ENCODE measurements at places on chromosomes 1 and 21.

GRCh38 chr1:108851567-108851966 lies 5.3 kb downstream of the AKNAD1 start:
- DNase-seq, result no peak

GRCh38 chr1:150513351-150513791 lies 2.2 kb upstream of the FALEC start:
- no peak for DNase-seq

GRCh38 chr1:59165353-59165752 lies 131.5 kb upstream of the FGGY start:
- no peak for DNase-seq

GRCh38 chr1:153515504-153516394 lies 20.0 kb downstream of the S100A6 start:
- DNase-seq, result peak; percentile 86

- DNase-seq, result peak; percentile 86
These were observed 8.1 kb upstream of the RNF187 start for GRCh38 chr1:228478912-228479711.

DNA sequence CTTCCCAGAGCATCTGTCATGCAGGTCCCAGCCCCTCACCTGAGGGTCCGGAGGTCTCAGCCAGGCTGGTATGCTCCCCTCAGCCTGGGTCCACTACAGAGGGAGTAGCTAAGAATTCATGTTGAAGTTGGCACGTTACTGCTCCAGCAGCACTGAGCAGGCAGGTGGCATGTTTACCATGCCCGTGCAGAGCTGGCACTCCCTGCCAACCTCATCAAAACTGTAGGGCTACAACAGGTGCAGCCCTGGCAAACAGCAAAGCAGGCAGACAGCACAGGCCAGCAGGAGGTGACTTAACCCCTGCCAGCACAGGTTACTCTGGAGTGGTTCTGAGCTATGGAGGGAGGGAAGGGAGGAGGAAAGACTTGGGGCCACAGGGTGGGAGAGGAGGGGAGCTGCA lies 46.4 kb downstream of the NUAK2 start:
- DNase-seq, result no peak

- DNase-seq, result peak; percentile 71
These were observed 177.7 kb upstream of the EDN2 start for GRCh38 chr1:41662061-41662764.

DNA sequence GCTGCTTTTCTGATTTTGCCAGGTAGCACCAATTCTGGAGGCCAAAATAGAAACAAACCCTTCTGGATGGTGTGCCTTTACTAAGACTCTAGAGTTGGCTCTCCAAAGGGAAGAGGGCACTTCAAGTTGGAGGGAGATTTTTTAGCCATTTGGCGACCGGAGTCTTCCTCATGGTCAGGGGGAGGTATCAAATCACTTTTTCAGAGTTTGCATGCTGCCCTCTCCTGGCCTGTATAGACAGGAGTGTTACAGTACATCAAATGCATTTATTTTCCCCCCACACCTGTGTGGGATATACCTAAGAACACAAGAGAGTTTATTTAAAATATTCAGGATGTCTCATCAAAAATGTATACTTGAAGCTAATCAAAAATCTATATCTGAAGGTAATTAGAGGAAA lies 3.2 kb downstream of the GREM2 start:
- DNase-seq, result peak; percentile 15

DNA sequence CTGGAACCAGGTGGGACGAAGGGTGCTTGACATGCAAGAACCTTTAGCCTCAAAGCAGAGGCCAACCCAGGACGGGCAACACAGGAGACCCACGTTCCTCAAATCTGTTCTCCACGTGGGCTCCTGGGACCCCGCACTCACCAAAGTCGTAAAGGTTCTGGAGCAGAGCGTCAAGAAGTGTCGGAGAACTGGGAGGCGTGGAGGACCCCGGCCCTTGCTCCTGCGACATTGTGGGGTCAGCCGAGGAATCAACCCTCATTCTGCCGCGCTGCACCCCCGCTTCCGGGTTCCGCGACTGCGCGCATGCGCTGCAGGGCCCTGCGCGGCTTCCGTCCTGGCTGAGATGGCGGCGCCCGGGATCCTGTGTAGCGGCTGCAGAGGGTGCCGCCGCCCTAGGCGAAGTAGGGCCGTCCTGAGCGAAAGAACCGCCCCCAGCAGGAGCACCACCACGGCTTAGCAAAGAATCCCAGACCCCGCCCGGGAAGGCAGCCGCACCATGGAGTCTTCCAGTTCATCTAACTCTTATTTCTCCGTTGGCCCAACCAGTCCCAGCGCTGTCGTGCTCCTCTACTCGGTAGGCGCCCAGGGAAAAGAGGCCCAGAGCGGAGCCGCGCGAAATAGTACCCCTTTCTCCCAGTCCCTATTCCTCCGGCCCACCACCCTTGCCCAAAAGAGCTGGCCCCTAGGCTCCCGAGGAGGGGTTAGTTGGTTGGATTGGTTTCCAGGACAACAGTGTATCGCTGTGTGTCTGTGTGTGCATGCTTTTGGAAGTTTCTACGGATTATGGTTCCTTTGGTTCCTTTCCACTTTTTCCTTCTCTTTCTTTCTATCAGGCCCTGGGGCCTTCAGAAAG lies at the start of gene GNPAT:
GNPAT (plus strand) TSS at position 330 of the 853 bp plus-strand sequence; CDS start at position 497, 167 bp downstream.
- peak; percentile 93 for DNase-seq

GRCh38 chr1:196060539-196060938 lies 547.7 kb downstream of the KCNT2 start:
- no peak for DNase-seq

DNA sequence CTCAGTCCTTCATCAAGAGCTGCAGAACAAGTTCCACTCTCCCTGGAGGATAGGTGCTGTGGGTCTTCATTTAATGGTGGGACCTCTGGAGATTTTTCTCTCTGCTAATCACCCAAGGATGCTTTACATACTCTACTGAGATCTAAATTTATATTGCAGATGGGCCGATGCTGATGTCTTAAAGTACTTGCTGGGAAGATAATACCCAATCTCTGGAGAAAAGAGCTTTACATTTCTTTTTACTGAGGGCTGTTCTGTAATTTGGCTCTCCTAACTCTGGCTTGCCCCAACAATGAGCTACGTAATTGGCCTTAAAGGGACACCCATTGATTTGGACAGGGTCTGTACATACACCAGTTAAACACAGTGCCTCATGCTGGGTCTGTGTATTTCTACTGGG lies 86.9 kb downstream of the ST6GALNAC3 start:
- no peak for DNase-seq

- DNase-seq, result no peak
These were observed 127.2 kb downstream of the FOXD2 start for GRCh38 chr1:47565092-47565491.

DNA sequence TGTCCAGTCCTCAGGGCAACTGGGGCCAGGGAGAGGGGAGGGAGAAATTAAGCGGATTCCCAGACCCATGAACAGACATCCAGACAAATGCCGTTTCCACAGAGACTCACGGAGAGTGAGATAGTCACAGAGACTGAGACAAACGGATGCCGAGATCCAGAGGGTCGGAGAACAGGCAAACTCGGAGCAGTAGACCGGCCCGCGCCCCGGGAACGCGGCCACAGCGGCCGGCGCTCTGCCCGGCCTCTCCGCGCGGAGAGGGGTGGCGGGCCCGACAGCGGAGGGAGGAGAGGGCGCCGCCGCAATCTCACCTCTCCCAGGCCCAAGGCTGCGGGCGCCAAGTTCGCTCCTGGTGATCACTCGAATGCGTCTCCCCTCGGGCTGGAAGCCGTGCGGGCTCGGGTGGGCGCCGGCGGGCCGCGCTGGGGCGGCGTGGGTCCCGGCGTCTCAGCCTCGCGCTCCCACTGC lies 831 bp upstream of the FOXD2 start:
- no peak for DNase-seq

DNA sequence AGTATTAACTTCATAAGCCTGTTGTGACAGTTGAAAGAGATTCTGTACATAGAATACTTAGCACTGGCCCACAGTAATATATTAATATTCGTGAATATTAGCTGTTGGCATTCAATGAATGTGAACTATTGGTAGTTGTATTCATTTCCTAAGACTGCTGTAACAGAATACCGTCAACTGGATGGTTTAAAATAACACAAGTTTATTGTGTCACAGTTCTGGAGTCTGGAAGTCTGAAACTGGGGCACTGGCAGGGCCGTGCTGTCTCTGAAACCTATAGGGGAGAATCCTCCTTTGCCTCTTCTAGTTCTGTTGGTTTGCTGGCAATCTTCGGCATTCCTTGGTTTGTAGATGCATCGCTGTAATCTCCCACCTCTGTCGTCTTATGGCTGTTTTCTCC lies 47.5 kb downstream of the OLFML3 start:
- DNase-seq, result no peak

- no peak for DNase-seq
These were observed 103.2 kb upstream of the CHRM3 start for GRCh38 chr1:239283216-239283615.

- DNase-seq, result no peak
These were observed 57.8 kb upstream of the KCNJ6 start for GRCh38 chr21:37974081-37974480.

DNA sequence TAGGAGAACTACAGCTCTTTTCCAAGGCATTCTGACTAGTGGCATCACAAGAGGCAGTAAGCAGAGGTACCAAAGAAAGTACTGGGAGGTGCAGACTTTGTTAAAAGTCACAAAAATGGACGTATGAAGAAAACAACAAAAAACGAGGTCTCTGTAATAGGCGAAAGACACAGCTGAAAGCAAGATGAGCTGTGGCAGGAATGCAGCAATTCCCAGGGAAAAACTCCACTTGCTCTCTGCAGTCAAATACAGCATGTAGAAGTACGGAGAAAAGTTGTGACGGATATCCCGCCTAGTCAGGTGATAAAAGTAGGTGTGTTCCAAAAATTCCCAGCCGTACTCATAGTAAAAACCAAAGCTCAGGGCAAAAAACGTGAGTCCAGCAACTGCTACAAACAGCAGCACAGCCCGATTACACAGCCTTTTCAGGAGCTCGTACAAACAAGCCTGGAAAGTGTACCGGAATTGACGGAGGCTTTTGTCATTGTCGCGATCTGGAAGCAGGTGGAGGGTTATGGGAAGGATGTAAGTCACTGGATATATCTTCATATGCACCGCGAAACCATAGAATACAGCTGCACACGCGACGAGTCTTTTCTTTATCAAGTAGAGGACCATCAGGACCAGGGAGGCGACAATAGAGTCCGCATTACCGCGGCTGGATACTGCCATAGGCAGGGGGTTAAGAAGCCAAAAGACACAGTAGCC lies 979 bp downstream of the PIGM start:
- no peak for DNase-seq

DNA sequence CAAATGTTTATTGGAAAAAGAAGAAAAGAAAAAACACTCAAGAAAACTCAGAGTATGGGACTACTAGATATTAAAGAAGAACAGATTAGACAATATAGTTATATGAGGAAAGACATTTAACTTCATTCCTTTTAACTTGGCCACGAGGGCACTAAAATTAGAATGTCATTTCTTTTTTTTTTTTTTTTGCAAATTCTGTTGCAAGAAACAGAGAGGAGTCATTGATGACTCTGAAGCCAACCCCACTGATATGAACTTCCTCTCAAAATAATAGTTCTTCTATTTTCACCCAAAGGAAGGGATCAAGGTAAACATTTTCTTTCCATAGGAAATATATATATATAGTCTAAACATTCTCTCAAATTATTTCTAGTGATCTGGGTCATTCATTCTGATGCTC lies 24.6 kb upstream of the PEX19 start:
- DNase-seq, result no peak

DNA sequence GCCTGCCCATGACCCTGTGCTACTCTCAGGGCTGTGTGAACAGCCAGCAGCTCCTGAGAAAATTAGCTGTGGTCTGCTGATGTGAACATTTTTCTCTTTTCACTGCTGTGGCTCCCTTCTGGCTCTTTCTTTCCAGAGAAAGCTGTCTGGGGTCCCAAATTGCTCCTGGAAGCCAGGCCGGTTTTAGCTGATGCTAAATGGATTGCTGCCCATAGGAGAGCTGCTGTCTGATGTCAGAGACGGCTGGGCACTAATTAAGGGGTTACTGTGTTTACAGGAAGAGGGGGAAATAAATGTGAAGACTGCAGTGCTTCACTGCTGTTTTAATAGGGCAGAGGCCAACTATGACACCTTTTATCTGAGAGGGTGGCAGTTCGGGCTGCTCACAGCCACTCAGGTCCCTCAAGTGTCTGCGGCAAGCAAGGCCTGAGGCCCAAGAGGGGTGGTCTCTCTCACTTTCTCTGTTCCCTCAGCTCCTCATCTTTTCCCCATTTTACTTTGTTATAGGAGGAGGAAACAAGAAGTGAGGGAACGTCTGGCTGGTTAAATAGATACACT lies 106.0 kb upstream of the GNG12 start:
- no peak for DNase-seq

- DNase-seq, result no peak
These were observed 25.7 kb downstream of the KCNK1 start for GRCh38 chr1:233639611-233640010.

- DNase-seq, result no peak
These were observed 131.3 kb downstream of the FASLG start for GRCh38 chr1:172790245-172790644.

- DNase-seq, result no peak
These were observed 16.2 kb downstream of the WNT2B start for GRCh38 chr1:112524986-112525385.

DNA sequence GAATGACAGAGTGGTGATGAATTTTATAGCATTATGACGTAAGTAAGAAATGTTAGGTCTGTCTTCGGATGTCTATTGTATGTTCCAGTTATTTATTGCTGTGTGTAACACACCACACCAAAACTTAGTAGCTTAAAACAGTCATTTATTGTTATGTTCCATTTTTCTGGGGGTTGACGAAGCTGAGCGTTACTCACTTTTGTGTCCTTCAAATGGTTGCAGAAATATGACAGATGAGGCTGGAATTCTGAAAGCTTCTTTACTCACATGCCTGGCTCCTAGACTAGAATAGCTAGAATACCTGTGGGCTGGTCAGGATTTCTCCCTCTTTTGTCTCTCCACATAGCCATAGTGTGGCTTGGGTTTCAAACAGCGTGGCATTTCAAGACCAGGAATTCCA lies 62.1 kb upstream of the S1PR1 start:
- no peak for DNase-seq

DNA sequence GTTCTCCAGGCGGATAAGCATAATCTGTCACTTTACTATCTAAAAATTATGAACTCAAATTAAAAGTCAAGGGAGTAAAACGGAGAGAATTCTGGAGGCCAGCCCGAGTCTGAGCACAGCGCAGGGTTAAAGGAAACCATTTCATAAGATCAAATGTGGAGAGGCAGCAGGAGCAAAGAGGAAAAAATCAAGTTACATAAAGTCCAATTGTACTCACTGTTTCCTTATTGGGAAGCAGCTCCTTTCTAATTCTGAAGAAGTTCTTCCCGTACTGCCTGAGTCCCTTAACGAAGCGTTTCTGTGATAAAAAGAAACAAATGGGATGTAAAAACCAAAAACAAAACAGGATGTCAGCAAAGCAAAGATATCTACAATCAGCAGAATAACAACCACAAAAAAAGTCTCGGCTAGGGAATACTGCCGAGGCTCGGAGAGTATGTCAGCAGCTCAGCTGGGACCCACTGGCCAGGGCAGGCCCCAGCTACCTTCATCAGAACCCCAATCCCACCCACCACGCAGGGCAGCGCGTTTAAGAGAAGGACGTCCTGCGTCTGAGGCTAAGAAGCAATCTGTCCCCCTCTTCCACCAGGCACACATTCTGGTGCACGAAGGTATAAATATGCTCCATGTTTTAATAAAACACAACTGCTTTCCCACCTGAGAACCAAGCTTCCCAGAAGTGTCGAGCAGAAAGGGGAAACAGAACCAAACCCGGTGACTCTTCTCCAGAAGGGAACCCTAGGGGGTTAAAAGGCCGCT lies 104.8 kb downstream of the SLC45A1 start:
- no peak for DNase-seq

- DNase-seq, result no peak
These were observed 49.0 kb downstream of the TPR start for GRCh38 chr1:186326009-186326408.

GRCh38 chr1:31214316-31215064 lies 25.2 kb downstream of the NKAIN1 start:
- peak; percentile 59 for DNase-seq

Measured in ELF-1 (cell line).